ENCODE measurements at places on chromosomes 16 and 17. TPM values are rescaled to one million over a fixed set of nuclear protein-coding genes. Genes with fewer than 3 reads are reported as not detected.

PTX4 gene
- not detected for total RNA-seq

SPG7 gene
- total RNA-seq: 118 TPM

CRYM gene
- 0.41 TPM for total RNA-seq

COX6A2 gene
- total RNA-seq: not detected

MPDU1 gene
- 47.1 TPM for total RNA-seq

TP53TG3C gene
- total RNA-seq: not detected

PIK3R5 gene
- 0.15 TPM for total RNA-seq

- no peaks in the 10 kb centered on the region for H3K36me3 ChIP-seq
- H3K27me3 ChIP-seq: no peaks in the 10 kb centered on the region
- no peaks in the 10 kb centered on the region for H3K4me1 ChIP-seq
- no peak overlapping the region for H3K4me3 ChIP-seq
- DNase-seq: no peak
Measured at GRCh38 chr17:78474614-78475146, 96.2 kb downstream of the PGS1 start.

GRCh38 chr16:6732166-6732565, 600.5 kb upstream of the RBFOX1 start:
- no peak for DNase-seq
- no peak overlapping the region for H3K27ac ChIP-seq
- no peaks in the 10 kb centered on the region for H3K36me3 ChIP-seq
- H3K27me3 ChIP-seq: no peaks in the 10 kb centered on the region
- H3K4me3 ChIP-seq: no peak overlapping the region

DNA sequence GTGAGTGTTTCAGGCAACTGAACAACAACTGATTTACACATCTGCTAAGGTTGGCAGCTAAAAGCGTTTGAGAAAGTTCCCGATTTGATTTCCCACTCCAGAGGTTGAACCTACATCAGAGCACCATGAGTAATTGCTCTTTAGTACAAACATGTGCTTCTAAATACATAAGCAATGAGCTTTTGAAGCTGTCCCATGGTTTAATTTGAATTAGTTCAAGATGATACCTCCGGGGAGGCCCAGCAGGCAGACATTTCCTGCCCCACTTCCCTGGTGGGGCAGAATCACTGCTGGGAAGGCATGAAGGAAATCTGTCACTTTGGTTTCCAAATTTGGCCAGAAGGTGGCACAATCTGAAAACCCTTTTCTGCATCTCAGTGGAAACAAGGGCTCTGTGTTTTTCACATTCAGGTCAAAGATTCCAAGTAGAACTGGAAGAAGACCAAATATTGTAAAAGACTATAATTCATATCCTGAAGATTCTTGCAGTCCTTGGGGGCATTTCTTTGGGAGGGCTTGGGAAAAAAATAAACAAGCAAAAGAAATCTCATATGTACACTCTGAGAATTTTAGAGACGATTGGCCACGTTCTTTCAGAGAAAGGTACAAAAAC, 176.2 kb upstream of the FAM20A start:
- no peaks in the 10 kb centered on the region for H3K27me3 ChIP-seq
- peak; percentile 48 for DNase-seq
- H3K27ac ChIP-seq: no peak overlapping the region
- no peaks in the 10 kb centered on the region for H3K4me1 ChIP-seq
- H3K36me3 ChIP-seq: no peaks in the 10 kb centered on the region

- no peaks in the 10 kb centered on the region for H3K4me1 ChIP-seq
- no peak overlapping the region for H3K4me3 ChIP-seq
- DNase-seq: no peak
- no peaks in the 10 kb centered on the region for H3K36me3 ChIP-seq
- H3K27ac ChIP-seq: no peak overlapping the region
Measured at GRCh38 chr16:58481931-58482330, 18.0 kb upstream of the NDRG4 start.

DNA sequence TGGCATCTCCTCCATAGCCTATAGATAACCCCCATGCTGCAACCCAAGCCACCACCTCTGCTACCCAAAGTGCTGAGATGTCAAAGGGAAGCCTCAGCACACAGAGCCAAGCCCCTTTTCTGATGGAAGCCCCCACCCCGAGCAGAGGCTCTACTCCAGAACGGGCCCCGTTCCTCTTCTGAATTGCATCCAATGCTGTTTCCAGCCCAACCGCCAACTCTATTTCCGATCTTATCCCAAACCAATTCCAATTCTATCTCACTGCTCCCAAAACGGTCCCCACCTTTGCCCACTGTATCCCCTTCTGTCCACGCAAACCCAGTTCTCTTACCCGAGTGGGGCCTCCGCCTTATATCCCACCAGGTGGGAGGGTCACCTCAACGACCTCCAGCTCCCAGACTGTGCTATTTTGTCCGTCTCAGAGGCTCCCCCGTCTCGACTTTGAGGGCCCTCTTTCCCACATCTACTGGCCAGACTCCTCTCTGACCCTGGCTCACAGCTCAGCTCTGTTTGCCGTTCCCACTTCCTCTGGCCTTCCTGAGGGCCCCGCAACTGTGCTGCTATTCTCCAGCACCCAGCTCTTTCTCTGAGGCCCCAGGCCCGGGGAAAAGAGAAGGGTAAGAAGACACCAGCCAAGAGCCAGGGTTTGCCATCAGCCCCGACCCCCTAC, 487 bp downstream of the SRL start:
- no peaks in the 10 kb centered on the region for H3K27me3 ChIP-seq
- H3K27ac ChIP-seq: no peak overlapping the region
- no peak overlapping the region for H3K4me3 ChIP-seq
- H3K36me3 ChIP-seq: no peaks in the 10 kb centered on the region
- no peak for DNase-seq
- no peaks in the 10 kb centered on the region for H3K4me1 ChIP-seq

- H3K27me3 ChIP-seq: no peaks in the 10 kb centered on the region
- no peak overlapping the region for H3K27ac ChIP-seq
- no peak overlapping the region for H3K4me3 ChIP-seq
- H3K4me1 ChIP-seq: peaks cover 30% of the 10 kb centered on the region
- DNase-seq: no peak
Measured at GRCh38 chr16:66509576-66509975, 40.3 kb downstream of the TK2 start.

DNA sequence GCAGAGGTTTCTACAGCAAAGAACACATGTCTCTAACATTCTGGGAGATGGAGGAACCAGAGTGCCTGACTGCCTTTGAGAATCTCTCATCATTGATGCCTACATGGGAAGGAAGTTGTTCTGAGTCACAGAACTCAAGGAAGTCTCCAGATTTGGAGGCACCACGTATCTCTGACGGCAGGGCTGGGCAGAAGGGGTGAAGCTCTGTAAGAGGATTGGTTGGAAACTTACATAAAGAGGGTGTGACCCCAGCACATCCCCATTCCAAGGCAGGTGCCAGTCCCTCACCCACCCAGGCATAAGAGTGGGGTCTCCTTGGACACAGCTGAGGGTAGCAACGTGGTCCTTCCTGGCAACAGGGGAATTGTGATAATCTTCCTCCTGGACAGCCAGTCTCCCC, 17.4 kb downstream of the TNFRSF13B start:
- H3K27ac ChIP-seq: no peak overlapping the region
- H3K4me1 ChIP-seq: no peaks in the 10 kb centered on the region
- no peak for DNase-seq

GRCh38 chr17:55327225-55328088, 62.7 kb downstream of the HLF start:
- H3K27me3 ChIP-seq: no peaks in the 10 kb centered on the region
- H3K4me1 ChIP-seq: no peaks in the 10 kb centered on the region
- H3K36me3 ChIP-seq: peaks cover 2% of the 10 kb centered on the region
- no peak overlapping the region for H3K4me3 ChIP-seq
- no peak overlapping the region for H3K27ac ChIP-seq

DNA sequence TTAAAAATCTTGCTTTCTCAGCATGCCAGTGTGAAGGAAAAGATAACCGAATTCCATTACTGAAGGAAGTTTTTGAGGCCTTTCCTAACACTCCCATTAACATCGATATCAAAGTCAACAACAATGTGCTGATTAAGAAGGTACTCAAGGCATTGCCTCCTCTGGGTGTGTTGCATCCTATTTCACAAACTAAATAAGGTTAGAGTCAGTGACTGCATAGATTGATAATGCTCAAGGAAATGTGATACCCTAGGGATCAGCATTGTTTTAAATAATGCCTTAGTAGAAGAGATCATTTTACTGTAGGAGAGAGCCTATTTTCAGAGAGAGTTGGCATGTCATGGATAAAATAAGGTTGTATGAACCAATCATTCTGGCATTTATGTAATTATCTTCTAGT, 36.8 kb downstream of the GDPD1 start:
- H3K4me3 ChIP-seq: no peak overlapping the region
- H3K27ac ChIP-seq: no peak overlapping the region
- DNase-seq: no peak
- no peaks in the 10 kb centered on the region for H3K36me3 ChIP-seq
- H3K27me3 ChIP-seq: no peaks in the 10 kb centered on the region

DNA sequence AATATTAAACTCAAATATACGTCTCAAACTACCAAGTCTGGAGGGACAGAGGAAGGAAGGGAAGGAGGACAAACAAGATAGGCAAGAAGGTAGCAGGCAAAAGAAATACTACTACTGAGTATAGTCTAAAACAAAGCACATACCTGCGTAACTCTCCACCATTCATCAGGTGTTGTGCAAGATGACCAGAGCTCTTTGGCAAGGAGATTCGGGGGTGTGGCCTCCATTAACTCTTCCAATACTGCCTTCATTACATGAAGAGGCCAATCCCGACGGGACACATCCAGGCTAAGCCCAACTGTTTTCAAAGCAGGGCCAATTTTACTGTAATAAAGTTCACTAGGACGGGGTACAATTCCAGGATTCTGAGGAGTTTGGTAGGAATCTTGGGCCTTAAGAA, 38.2 kb upstream of the ARL6IP1 start:
- no peak overlapping the region for H3K4me3 ChIP-seq
- H3K27ac ChIP-seq: no peak overlapping the region
- DNase-seq: no peak
- H3K4me1 ChIP-seq: no peaks in the 10 kb centered on the region

DNA sequence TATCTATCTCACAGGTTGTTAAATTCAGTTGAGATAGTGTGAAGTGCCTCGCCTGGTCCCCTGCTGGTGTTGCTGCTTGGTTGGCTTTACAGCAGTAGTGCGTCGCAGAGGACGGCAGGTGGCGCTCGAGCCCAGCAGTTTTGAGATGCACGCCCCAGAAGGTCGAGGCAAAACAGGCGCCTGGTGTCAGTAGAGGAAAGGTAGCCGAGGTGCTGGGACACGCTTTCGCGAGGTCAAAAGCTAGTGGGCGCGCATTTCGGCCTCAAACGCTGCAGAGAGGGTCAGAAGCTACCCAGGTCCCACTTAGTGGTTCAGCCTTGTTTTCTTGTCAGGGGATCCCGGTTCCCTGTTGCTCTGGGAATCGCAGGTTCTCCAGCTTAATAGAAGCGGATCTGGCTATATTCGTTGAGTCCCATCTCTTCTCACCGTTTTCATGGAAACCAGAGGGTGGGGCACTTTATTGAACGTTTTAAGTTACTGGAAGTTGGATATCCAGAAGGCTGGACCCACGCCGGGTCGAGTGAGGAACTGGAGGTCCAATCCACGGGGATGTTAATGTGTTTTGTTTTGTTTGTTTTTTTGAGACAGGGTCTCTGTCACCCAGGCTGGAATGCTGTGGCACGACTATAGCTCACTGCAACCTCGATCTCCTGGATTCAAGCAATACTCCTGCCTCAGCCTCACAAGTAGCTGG, 10.3 kb upstream of the ZFP90 start:
- H3K4me1 ChIP-seq: no peaks in the 10 kb centered on the region
- peak overlapping the region; percentile 73 for H3K4me3 ChIP-seq
- H3K27ac ChIP-seq: no peak overlapping the region
- H3K27me3 ChIP-seq: no peaks in the 10 kb centered on the region
- DNase-seq: peak; percentile 64

DNA sequence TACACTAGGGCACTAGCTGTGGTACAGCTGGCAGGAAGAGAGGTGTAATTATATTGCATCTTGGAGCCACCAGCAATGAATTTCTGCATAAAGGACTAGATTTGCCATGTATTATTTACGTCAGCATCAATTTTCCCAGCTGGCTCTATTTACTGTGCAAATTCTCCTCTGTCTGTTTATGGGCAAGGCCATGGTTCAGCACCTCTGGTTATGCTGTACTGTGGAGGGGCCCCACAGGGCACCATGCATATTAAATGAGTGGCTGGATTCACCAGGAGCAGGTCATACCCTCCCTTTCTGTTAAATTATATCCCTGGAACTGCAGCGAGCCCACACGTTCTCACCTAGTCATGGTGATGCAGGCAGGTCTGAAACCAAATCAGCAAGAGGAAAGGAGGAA, 19.8 kb downstream of the RAD51D start:
- H3K27ac ChIP-seq: no peak overlapping the region
- no peaks in the 10 kb centered on the region for H3K36me3 ChIP-seq
- H3K4me3 ChIP-seq: no peak overlapping the region
- no peak for DNase-seq
- H3K4me1 ChIP-seq: no peaks in the 10 kb centered on the region

GRCh38 chr17:55484575-55484974, 26.7 kb downstream of the SMIM36 start:
- no peak for DNase-seq
- H3K27ac ChIP-seq: no peak overlapping the region
- no peaks in the 10 kb centered on the region for H3K36me3 ChIP-seq
- H3K4me3 ChIP-seq: no peak overlapping the region
- H3K27me3 ChIP-seq: no peaks in the 10 kb centered on the region

- no peak for DNase-seq
- H3K27ac ChIP-seq: no peak overlapping the region
- H3K27me3 ChIP-seq: no peaks in the 10 kb centered on the region
- H3K4me3 ChIP-seq: no peak overlapping the region
- H3K36me3 ChIP-seq: no peaks in the 10 kb centered on the region
- H3K4me1 ChIP-seq: peaks cover 3% of the 10 kb centered on the region
Measured at GRCh38 chr17:28929787-28930186, 21.5 kb downstream of the PHF12 start.

DNA sequence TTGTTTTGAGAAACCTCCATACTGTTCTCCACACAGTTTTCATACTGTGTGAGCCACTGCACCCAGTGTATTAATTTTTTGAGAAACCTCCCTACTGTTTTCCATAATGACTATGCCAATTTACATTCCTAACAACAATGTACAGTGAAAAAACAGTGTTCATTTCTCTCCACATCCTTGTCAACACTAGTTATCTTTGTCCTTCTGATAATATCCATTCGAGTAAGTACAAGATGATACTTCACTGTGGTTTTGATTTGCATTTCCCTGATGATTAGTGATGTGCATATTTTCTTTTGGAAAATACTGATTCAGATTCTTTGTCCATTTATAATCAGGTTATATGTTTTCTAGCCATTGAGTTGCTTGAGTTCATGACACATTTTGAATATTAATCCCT, 462.0 kb downstream of the CDH11 start:
- no peak overlapping the region for H3K4me3 ChIP-seq
- H3K27me3 ChIP-seq: no peaks in the 10 kb centered on the region
- H3K27ac ChIP-seq: no peak overlapping the region
- H3K36me3 ChIP-seq: no peaks in the 10 kb centered on the region
- H3K4me1 ChIP-seq: no peaks in the 10 kb centered on the region

GRCh38 chr16:22424161-22424937, 49.9 kb upstream of the CDR2 start:
- H3K36me3 ChIP-seq: peaks cover 4% of the 10 kb centered on the region
- H3K27me3 ChIP-seq: no peaks in the 10 kb centered on the region

- DNase-seq: no peak
- peak overlapping the region; percentile 64 for H3K4me3 ChIP-seq
- peaks cover 4% of the 10 kb centered on the region for H3K4me1 ChIP-seq
- no peaks in the 10 kb centered on the region for H3K27me3 ChIP-seq
Measured at GRCh38 chr17:1561420-1562175, 994 bp downstream of the PITPNA start.

GRCh38 chr17:549177-550040, 165.2 kb downstream of the VPS53 start:
- no peak overlapping the region for H3K27ac ChIP-seq
- H3K4me3 ChIP-seq: no peak overlapping the region
- no peak for DNase-seq
- no peaks in the 10 kb centered on the region for H3K4me1 ChIP-seq

Data from Panc1 (cell line).